Hematopoietic multipotent progenitor cell (in vitro differentiated cells): ENCODE measurements at places on chromosomes 2 and 18.
A peak's percentile ranks its signal among the peaks of the same experiment; 100 is the strongest.

DNA sequence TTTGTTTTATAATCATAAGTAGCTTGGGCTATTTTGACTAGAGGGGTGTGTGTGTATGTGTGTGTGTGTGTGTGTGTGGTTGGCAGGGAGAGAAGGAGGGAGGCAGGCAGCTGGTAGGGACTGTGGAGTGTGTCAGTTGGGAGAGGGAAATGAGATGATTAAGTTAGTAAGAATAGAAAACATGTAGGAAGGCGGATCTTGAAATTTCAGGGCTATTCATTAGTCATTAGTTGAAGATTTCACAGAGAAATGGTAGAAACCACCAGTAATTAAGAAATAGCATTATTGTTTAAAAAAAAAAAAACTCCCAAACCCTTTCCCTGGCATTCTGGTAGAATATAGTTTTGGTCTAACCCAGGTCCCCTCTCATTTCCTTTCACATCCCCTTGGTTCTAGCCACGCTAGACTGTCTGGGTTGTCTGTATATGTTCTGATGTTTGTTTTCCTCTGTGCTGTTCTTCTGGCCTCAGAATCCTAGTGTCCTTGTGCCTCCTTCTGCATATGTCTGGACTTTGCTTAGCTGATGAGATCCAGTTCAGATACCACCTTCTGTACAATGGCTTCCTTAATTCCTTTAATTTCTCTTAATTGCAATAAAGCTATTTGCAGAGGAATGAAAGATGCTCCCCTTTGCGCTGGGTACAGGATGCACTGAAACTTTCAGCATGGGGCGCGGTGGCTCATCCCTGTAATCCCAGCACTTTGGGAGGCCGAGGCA lies 161.6 kb downstream of the NEDD4L start:
- no peak for DNase-seq

DNA sequence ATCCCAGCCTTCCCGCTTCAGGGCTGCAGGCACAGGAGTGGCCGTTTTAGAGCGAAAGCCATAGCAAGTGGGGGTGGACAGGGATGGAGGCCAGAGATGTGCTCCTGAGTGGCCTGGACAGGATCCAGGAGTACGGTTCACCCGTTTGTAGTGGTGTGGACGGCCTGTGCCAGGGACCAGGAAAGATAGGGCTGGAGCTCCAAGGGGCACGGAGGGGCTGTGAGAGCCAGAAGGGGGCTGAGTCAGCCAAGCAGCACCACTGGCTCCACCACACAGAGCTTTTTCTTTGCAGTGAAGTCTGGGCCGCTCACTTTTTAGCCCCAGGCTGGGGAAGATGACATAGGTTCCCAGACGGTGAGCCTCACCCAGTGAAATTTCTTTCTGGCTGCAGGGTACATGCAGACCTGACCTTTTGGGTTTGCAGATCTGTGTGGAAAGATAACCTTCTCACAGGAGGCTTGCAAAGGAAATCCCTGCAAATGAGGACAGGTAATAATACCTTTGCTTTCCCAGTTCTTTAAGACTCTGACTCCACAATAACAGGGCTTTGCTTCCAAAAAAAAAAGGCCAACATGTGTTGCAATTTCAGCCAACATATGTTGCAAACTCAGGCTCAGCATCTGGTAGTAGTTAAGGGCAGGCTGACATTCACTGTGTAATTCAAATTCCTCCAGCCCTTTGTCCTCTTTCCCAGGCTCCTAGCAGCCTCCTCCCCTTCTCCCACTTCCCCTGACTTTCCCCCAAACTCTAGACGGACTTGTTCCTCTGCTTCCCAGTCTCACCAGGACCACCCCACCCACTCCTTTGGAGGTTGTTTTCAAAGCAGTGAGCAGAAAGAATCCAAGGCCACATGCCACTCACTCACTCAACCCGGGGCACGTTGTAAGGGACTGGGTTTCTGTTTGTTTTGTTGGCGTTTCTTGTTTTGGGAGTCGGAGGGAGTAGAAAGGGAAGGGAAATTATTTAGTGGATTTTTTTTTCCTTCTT lies 20.3 kb upstream of the LAPTM4A start:
- DNase-seq, result no peak

DNA sequence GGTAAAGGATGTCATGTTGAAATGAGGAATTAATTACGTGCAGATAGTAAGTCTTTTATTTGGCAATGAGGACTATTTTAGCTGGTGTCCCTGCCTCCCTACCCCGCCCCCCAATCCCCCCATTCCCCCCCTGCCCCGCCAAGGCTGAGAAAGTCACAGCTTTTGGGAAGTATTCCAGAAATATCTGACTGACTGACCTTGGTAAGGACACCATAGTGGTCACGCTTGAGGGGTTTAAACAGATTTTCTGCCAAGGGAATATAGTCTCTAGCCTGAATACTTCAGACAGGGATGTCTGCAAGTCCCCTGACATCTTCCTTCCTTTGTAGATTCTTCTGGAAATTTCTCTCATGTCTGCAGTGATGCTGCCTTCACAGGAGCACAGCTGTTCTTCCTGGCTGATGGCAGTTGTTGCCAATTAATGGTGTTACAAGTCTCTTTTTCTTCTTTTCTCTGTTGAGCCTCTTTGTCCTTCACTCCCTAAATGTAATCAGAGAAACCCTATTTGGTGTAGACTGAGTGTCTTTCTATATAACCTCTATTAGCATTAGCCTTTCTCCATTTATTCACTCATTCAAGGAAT lies 53.7 kb upstream of the MGAT5 start:
- no peak for DNase-seq

DNA sequence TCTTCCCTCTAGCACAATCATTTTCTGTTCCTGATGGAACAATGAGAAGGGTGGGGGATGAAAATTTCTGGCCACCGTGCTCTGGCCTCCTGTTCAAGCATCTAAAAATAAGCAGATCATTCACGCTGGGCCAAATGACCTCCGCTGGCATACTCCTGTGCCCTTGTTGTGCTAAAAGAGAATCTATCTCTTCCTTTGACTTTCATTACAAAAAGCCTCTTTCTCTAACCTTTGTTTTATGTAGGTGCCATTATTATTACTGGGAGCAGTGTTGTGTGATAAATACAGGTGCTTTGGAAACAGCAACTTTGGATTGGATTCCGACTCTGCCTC lies 44.6 kb upstream of the B3GNT2 start:
- DNase-seq, result no peak

DNA sequence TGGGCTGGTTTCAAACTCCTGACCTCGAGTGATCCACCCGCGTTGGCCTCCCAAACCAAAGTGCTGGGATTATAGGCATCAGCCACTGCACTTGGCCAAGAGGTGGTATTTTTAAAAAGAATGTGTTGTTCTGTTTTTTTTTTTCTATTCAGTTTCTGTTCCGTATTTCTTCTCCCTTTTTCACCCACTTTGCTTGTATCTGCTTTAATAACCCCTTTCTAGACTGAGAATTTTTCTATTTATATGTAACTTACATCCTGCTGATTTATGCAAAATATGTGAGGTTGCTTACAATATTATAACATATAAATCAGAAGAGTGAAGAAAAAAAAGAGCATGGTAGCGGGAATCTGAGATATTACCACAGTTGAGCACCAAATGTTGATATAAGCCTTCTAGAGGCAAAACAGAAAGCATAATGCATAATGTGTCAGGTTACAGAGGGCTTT lies 17.2 kb upstream of the LYPD6B start:
- DNase-seq, result no peak

DNA sequence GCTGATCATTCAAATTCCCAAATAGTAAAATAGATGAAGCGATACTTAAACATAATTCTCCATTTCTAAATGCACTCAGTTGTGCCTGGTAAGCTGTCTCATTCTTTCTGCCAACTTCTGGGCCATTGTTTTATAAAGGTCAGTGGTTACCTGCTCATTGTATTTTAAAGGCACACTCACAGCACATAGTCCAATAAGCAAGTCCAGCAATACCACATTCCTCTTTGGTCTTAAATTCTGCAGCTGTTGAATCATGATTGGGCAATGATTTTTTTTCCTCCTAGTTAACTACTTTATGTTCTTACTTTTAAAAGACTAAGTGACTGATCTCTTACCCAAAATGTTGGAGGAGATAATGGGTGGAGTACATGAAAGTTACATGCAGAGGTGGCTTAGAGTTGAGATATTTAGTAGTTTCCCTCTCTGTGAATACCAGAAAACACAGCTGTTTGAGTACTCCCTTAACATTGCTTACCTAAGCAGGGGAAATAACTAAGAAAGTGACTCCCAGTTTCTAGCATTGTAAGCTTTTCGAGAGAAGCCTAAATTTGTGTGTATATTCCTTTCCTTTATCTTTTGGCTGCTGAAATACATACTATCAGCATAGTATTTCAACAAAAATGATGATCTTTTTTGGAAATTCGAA lies 220.7 kb downstream of the CAMKMT start:
- DNase-seq, result no peak

GRCh38 chr2:166337932-166338331 lies 37.8 kb downstream of the SCN9A start:
- no peak for DNase-seq

GRCh38 chr2:239990966-239991365 lies 34.2 kb downstream of the NDUFA10 start:
- DNase-seq, result no peak

GRCh38 chr2:223936862-223937326 lies 8.2 kb downstream of the WDFY1 start:
- DNase-seq, result no peak

DNA sequence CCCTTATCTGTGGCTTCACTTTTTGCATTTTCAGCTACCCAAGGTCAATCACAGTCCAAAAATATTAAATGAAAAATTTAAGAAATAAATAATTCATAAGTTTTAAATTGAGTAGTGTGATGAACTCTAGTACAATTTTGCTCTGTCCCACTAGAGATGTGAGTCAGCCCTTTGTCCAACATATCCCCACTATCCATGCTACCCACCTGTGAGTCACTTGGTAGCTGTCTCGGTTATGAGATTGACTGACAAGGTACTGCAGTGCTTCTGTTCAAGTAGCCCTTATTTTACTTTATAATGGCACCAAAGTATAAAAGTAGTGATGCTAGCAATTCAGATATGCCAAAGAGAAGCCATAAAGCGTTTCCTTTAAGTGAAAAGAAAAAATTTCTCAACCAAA lies 28.8 kb downstream of the ADCY3 start:
- DNase-seq, result no peak

DNA sequence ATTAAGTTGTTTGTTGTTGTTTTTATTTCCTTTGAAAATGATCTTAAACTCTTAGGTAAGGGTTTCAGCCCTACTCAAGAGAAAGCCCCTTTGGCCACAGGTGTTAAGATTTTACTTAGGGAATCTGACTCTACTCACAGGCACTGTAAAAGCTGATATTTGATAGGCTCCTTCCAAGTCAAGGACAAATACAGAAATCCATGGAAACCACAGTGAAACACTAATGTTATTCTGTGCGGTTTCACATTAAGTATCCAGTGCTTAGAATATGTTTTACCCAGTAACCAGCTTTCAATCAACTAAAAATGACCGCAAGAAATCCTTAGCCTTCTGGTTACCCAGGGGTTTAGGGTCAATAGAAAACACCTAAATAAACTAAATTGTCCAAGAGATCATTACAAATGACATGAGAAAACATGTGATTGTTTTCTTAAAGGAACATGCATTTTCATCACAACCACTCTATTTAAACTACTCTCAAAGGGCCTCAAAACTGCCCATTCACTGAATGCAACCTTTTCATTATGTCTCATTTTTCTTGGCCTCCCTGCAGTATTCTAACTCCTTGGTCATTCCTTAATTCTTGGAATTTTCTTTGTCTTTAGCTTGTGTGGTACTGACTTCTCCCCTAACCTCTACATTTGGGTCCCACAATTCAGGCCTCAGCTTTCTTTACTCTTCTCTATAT lies 56.0 kb downstream of the CDH2 start:
- no peak for DNase-seq

- no peak for DNase-seq
These were observed 19.3 kb downstream of the CXCR2 start for GRCh38 chr2:218145124-218145523.

DNA sequence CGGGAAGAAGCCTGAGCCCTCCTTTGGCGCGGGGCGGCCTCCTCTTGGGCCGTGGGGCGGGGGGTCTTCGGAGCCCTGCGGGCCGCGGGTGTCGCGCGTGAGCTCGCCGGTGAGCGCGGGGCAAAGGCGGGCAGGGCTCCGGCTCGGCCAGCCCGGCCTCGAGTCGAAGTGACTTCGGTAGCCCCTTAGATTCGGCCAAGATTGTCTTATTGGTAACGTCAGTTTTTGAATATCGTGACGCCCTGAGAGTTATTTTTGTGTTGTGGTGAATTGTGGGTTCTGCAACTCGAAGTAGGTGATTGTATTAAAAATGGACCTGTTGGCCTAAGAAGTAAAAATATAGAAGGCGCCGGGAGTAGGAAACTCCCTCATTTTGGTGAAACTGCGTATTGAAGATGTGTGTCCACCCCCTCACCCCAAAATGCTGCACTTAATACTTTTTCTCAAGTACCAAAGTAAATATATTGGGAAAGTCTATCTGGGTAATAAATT lies 669 bp downstream of the MARCHF7 start:
- peak; percentile 52 for DNase-seq

GRCh38 chr2:230602562-230603230 lies 109.9 kb upstream of the CAB39 start:
- peak; percentile 18 for DNase-seq

DNA sequence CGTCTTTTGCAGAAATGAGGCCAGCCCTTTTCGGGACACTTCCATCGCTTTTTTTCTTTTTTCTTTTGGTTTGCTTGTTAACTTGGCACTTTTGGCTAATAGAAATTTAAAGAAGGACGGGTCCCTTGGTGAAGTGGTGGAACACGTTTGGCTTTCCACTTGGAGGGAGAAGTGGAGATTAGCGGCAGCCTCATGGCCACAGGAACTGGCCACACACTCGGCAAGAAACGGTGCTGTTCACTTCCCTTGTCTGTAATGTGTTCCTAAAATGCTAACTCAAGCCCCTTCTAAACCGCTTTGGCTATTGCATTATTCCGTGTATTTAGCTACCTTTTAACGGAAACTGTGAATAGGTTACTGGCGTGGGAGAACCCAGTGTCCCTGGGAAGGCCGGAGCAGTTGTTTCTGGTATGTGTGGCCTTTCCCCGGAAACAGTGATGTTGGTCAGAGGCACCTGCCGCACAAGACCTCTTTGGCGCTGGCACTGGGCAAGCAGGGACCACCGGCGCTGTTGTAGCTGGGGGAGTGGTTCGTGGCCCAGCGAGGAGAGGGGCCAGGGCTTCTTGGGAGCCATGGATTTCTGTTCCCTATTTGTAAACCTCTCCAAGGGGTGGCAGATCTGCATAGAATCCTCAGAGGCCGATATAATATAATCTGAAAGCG lies 981 bp downstream of the RAMP1 start:
- no peak for DNase-seq

GRCh38 chr2:128362176-128362888 lies 43.7 kb upstream of the HS6ST1 start:
- DNase-seq, result no peak

GRCh38 chr2:73925033-73925704 lies 1.5 kb upstream of the DGUOK start:
- no peak for DNase-seq

DNA sequence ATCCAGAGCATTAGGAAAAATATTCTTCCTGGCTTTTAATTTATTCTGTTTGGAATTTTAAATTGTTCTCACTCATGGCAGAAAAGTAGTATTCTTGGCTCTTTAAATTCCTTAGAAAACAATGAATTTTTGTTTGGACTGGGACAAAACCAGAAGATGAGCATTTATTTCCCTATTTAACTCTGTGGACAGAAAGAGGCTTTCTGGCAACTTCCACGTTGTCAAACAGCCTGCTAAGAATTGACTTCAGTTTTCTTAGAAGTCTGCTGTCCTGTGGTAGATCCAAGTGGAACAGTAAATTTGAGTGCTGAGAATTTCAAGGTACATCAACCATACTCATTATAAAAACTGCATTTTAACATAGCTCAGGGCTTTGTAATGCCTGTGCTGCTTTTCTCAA lies 83.8 kb downstream of the MGAT5 start:
- no peak for DNase-seq

- DNase-seq, result no peak
These were observed 699 bp upstream of the RAPGEF4 start for GRCh38 chr2:172734711-172735581.
